Stimulated activated naive CD8-positive, alpha-beta T cell treated with anti-CD3 and anti-CD28 coated beads, Interleukin-15, amount 100 ng/mL, for 72 hours (primary cell): ENCODE measurements at places on chromosomes 2 and 18.
A peak's percentile ranks its signal among the peaks of the same experiment; 100 is the strongest.

GRCh38 chr2:18455236-18455862, 105.1 kb downstream of the RDH14 start:
- DNase-seq, result no peak

GRCh38 chr2:235876099-235876679, 292.0 kb downstream of the GBX2 start:
- no peak for DNase-seq

GRCh38 chr2:8488001-8488738, 193.7 kb upstream of the ID2 start:
- DNase-seq, result peak; percentile 58

DNA sequence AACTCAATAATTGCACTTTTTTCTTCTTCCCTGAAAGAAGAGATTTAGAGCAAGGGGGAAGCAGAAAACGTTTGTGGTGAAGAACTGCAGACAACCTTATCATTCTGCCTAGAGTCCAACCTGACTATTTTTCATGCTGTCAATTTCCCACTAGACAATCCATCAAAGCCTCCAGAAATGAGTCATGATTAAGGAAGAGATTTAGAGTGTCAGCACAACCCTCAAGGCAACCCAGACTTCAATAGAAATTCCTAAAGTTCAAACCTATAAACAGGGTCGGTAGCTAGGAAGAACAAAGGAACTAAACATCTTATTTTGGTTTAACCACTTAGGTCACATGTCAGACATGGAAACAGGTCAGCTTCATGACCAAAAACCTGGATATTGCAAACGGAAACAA, 86.9 kb downstream of the SLC25A12 start:
- DNase-seq, result no peak

- DNase-seq, result no peak
Observed at GRCh38 chr2:233691443-233692433, 952 bp upstream of the UGT1A6 start.

DNA sequence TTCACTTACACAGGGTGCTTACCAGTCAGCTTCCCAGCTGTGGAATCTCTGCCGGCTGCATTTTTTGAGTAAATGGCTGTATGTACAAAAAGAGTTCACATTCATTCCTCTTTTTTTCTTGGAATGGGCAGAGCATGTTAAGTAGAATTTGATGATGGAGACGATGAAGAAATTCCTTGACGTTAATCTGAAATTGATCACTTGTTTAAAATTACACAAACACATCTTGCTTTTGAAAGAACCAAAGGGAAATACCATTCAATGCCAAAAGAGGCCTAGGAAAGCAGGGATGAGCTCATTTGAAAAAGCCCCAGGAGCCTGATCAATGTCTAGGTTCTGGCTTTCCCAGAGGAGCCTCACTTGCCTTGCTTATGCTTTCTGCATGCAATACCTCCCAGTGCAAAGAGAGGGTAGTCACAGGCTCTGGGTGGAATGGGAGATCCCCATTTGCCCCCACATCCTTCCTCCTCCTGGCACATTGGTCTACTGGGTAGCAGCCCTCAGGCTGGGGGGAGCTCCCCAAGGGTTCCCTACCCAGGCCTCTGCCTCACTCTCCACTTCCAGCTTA, 12.3 kb upstream of the SMAD7 start:
- DNase-seq, result peak; percentile 30

- no peak for DNase-seq
Observed at GRCh38 chr18:74382481-74383017, 66.9 kb downstream of the C18orf63 start.

DNA sequence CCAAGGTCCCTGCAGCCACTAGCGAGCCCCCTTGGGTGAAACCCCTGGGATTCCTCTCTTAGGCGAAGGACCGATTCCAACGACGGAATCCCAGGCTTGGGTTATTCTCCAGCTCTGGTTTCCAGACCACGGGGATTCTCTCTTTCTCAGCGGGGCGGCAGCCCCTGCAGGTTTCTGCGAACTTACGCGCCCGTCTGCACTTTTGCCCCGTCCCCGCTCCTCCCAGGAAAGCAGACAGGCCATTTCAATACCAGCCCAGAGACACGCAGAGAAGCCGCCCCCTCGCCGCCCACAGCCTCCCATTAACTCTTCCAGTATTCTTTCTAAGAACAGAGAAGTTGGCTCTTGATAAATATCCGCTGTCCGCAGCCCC, 1.2 kb downstream of the CBLN2 start:
- DNase-seq, result no peak

DNA sequence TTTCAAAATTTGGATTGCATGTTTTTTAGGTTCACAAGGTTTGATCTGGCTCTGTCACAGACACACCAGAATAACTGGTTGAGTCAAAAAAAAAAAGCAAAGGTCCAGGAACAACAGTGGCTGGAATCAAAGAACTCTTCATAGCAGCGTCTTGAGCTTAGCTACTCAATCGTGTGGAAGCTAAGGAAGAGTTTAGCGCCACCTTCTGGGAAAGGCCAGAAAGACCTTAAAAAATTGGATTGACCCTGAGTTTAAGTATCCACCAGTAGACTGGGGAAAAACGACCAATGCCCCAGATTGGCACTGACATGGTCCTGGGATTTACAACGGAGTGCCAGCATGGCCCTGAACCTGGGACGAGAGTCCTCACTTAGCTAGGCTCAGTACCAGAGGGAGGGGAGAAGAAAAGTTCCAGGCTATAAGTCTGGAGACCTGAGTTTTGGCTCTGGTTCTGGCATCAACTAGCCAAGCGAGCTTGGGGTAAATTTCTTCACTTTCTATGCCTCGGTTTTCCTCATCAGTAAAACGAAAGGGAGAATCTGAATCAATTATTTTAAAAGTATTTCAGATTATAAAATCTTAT, 71.1 kb upstream of the TFCP2L1 start:
- DNase-seq, result no peak

DNA sequence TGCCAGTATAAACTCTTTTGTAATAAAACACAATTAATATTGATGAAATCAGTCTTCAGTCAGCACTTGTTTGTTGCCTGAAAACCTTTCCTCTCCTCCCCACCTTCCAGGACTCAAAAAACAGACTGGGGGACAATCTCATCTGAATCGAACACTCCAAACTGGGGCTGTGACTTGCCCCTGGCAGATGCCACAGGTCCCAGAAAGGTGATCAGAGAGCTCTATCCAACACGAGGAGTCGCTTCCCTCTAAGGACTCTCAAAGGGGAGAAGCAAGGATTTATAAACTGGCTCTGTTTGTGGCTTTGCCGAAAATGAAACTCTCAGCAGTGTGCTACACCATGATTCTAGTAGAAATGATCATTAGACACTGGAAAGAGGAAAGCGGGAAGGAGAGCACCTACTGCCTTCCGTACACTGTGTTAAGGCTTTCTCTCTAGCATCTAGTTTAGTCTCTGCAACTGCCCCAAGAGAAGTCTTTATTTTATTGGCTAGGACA, 199.2 kb downstream of the TGIF1 start:
- DNase-seq, result no peak

- no peak for DNase-seq
Observed at GRCh38 chr2:66541646-66542045, 106.7 kb downstream of the MEIS1 start.

GRCh38 chr2:190379249-190379964, 28.7 kb upstream of the MFSD6 start:
- DNase-seq, result no peak

- no peak for DNase-seq
Observed at GRCh38 chr2:54074606-54075341, 40.6 kb upstream of the ACYP2 start.
